ENCODE measurements at places on chromosomes 2 and 18.

GRCh38 chr2:218155953-218156479 is 10.7 kb downstream of the CXCR1 start:
- DNase-seq: no peak

- DNase-seq: no peak
Measured at GRCh38 chr2:170054997-170055396, 123.0 kb upstream of the MYO3B start.

DNA sequence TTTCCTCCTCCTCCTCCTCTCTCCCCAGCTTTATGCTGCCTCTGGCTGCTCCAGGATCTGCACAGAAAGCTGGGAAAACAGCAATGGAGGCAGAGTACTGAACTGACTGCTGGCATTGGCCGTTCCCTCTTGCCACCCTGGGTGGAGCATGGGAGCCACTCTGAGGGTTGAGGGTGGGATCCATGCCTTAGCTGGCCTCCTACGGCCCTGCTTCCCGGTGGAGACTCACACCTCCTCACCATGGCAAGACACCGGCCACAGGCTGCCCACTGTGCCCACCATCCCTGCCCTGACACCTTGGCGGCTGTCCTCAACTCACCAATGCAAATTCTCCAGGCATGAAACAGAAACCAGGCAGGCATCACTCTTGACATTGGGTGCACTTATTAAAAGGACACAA is 832.3 kb upstream of the ID2 start:
- no peak for DNase-seq

DNA sequence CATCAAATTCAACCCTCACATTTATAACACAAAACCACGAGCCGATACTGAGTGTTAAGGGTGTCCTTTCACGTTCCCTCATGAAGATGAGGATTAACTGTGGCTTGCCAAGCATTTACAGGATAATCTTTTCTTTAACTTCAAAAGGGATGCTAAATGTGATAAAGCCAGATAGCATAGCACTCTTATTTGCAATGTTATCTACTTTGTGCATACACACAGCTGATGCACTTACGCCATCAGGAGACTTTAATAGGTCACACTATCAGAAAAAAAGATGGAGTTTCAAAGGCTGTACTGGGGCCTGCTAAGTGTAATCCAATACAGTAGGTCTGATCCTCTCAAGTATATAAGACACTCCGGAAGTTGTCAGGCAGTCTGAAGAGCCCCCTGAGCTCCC is 572.7 kb downstream of the PIK3C3 start:
- DNase-seq: no peak

DNA sequence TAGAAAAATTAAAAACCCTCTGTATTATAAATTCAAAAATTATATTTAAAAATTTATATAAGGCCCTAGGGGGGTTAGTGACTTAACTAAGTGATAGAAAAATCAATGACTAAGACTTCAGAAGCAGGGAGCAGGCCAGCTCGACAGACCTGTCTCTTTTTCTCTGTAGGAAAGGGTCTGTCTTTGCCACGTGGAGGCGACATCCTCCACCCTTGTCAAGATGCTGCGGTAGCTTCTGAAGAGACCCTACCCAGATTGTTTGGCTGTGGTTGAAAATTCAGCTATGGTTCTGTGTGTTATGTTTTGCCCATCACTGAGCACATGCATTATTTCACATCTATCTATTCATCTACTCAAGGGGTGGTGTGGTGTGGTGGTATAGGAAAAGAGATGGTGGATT is 8.2 kb upstream of the SLC4A3 start:
- DNase-seq: no peak

- no peak for DNase-seq
Measured at GRCh38 chr2:141957827-141958450, 172.9 kb downstream of the LRP1B start.

DNA sequence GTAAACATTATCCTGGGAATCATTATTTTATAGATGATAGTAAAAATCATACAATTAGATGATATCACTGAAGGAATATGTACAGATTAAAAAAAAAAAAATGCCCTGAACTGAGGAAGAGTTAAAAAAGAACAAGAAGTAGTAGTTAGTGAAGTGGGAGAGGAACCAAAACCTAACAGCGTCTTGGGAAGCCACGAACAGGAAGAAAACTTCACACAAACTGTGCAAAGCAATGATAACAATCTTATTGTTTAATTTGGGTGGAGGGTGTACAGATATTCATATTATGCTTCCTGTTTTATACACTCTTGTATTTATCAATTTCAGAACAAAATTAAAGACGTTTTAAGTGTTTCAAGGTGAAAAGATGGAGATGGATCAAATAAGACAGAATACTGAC is 3.5 kb downstream of the HEATR5B start:
- no peak for DNase-seq

DNA sequence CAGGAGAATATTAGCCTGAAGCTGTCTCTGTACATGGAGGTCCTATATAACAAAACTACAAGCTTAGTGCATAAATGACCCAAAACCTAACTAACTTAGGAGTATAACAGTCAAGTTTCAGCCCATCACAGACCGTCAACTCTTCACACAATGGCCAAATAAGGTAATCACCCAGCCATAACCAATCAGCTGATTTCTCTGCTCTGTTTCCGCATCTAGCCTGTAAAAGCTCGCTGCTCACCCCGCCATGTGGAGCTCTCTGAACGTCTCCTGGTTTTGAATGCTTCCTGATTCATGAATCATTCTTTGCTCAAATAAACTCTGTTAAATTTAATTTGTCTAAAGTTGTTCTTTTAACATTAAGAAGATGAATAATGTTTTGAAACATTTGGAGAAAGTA is 593.6 kb downstream of the TMX3 start:
- no peak for DNase-seq

DNA sequence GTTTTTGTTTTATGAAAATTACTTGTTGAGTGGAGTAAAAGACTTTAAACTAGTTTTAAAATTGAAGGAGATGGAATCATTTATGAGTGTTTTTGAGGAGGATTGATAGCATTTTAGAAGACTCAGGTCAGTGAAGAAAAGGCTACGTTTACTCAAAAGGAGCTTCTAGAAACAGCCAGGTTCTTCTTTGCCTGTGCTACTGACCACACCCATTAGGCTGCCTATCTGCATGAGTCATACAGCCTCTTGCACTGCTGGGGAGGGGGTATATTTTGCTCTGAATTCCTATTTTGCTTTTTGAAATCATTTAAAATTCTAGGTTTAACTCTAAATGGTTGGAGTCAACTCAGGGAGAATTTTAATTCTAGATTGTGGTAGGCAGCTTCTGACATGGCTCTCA is 22.3 kb downstream of the EFEMP1 start:
- peak; percentile 68 for DNase-seq

- no peak for DNase-seq
Measured at GRCh38 chr2:182090486-182090885, 104.8 kb downstream of the PPP1R1C start.

DNA sequence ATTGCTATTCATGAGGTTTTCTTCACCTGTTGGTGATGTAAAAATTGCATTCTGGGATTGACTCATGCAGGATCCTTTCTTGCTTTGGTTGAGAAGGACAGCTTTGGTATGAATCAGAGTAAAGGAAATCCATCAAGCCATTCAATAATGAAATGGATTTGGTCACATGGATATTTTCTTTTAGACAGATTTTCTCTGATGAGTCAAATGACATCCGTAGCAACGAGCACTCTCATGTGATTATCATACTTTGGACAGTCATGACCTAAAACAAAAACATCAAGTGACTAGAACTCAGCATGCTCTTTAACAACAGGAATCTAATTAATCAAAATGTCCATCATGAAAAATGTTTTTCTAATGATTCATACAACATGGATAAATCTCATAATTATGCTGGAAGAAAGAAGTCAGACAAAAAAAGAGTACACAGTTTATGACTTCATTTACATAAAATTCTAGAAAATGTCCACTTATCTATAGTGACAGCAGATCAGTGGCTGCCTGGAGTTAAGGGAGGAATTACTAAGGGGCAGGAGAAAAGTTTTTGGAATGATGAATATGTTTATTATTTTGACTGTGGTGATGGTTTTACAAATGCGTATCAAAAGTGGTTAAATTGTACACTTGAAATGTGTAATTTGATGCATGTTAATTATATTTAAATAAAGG is 30.7 kb downstream of the TRAK2 start:
- peak; percentile 26 for DNase-seq

GRCh38 chr2:159091381-159091780 is 122.9 kb downstream of the TANC1 start:
- DNase-seq: no peak

GRCh38 chr18:62786689-62787088 is 71.3 kb downstream of the PHLPP1 start:
- no peak for DNase-seq

DNA sequence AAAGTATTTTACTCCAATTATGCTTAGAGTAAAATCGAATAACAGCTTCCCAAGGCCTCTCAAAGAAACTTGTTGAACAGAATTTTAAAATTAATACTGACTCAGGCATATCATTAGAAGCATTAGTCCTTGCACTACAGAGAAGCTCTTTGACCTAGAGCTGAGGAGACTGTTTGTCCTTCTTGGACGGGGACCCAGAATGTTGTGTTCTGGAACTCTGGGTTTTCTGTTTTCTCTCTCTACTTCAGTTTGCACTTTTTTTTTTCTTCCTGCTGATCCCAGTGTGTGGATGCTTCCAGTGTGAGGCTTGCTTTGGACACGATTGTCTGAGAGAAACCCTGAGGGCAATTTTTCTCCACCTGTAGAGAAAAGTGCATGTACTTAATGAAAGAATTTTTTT is 847.6 kb downstream of the SOCS6 start:
- DNase-seq: no peak

DNA sequence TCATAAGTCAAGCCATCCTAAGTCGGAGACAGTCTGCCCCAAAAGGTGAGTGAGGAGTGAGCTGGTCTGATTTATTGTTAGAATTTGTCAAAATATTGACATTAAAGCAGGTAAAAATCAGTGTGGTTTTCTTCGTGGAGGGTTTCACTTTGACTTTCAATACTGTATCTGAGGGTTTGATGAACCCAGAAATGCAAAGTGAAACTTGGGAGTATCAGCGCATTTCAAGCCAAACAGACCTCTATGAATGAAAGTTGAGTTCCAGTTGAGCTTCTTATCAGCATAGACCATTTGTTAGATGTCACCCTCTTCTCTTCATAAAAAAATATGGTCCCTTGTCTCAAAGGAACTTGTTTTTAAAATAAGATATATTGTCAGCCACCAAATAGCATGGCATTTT is 21.7 kb upstream of the CXCR4 start:
- DNase-seq: no peak

DNA sequence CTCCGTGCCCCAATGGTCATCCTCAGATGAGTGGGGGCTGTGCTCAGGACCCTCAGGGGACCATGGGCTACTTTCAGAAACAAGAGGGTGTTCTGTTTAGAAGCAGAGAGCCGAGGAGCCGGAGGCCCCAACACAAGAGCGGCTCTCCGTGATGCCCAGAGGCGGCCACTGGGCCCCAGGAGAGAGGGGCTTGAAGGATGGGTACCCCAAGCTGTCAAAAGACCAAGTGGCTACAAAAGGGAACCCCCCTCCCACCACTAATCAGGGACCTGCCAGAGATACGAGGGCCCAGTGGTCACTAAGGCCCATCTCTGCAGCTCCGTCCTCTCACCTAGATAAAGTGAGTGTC is 93.6 kb downstream of the HDAC4 start:
- no peak for DNase-seq

GRCh38 chr2:189347540-189347939 is 93.7 kb upstream of the WDR75 start:
- peak; percentile 63 for DNase-seq

GRCh38 chr2:58448065-58448507 is 207.0 kb upstream of the FANCL start:
- DNase-seq: peak; percentile 83

GRCh38 chr2:147083664-147084063 is 761.2 kb upstream of the ACVR2A start:
- DNase-seq: no peak

DNA sequence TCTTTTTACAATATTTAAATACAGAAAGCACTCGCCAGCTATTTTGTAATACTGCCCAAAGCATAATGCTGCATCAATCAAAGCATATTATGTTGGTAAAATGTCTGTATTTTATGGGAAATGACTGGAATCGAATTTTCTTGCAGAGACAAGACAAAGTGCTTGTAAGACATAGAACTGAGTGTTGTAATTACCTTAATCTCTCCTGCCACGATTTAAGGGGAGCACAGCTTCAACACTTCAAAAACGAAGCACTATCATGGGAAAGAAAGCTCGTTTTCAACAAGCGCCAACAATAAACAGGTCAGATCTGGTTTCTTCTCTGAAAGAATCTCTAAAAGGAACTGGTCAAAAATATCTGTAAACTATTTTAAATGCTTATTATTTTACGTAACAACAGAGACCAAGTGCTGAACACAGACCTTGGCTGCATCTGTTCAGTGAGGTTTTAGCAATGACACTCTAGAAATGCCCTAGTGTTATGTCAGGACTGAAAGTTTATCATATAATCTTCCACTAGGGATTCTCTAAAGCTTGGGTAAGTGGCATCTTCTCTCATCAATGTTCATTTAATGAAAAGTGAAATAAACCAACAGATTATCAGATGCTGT is 19.0 kb downstream of the RND3 start:
- no peak for DNase-seq

DNA sequence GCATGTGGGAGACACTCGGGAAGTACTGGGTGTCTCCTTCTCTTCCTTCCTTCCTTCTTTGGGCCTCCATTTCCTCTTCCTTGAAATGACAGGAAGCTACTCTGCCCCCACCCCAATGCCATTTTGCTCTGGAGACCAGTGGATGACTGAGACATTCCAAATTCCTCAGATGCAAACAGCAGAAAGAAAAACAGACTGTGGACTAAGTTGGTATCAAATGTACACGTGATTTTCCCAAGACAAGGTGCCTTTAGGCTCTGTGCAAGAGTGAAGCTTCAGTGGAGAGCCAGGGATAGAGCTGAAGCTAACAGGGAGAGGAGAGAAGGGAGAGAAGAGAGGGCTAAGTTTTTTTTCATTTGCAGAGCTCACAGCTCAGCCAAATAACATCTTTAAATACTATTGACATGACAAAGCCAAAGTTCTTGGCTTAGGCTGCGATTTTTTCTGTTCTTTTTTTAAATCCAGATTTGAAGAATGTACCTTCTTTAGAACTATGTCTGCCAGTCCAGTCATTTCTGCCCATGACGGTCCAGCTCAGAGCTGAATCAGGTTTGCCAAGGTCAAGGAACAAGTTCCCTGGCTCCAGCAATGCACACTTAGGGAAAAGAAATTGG is 84.5 kb upstream of the LCLAT1 start:
- DNase-seq: peak; percentile 88

DNA sequence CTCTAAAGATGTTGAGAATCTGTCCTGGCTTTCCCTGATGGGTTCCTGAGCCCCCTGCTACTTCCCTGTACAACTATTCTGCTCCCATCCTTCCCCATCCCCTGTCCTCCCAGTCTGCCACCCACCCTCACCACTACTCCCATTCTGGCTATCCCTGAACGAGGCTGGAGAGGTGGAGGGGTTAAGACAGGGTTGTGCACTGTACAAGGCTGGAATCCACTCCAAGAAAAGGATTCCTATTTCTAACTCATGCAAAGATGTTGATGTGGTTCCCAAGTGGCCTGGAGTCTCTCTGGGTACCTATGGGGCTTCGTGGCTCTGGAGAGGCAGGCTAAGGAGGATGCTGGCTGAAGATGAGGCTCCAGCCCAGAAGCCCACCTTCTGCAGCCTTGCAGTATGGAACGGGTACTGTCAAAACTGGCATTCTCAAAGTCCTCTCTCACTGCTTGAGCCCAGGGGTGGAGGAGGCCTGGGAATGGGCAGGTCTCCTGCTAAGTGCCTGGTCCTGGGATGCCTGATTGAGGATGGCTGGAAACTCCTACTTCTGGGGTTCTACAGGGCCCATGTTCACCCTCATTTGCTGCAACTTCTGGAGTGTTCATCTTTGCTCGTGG is 1.3 kb upstream of the FEV start:
- DNase-seq: no peak
